Kidney epithelial cell (primary cell): ENCODE measurements at places on chromosomes 3 and 15. TPM values are rescaled to one million over a fixed set of nuclear protein-coding genes. Genes with fewer than 3 reads are reported as not detected.
A peak's percentile ranks its signal among the peaks of the same experiment; 100 is the strongest.

The EOMES gene
- 0.04 TPM in 1 of 2 replicates, not detected in the other for total RNA-seq

The GNAT1 gene
- not detected in 2 replicates for total RNA-seq

The TNK2 gene
- total RNA-seq, result 14.1 and 16.0 TPM in 2 replicates

The MEIS2 gene
- 6.7 and 13.1 TPM in 2 replicates for total RNA-seq

The SMAD6 gene
- 8.3 and 9.0 TPM in 2 replicates for total RNA-seq

The ARGFX gene
- total RNA-seq, result not detected in 2 replicates

The MORC1 gene
- total RNA-seq, result not detected in 2 replicates

The LINGO1 gene
- 1.2 and 4.8 TPM in 2 replicates for total RNA-seq

The CSK gene
- 48.0 and 51.0 TPM in 2 replicates for total RNA-seq

The ZNF80 gene
- not detected in 2 replicates for total RNA-seq

The PAQR9 gene
- total RNA-seq, result 0.08 and 0.48 TPM in 2 replicates

The HGD gene
- total RNA-seq, result 0.88 and 1.2 TPM in 2 replicates

The HLTF gene
- 21.2 and 21.6 TPM in 2 replicates for total RNA-seq

The CPNE9 gene
- 0.27 TPM in 1 of 2 replicates, not detected in the other for total RNA-seq

GRCh38 chr3:100269410-100270214, 8.8 kb downstream of the TBC1D23 start:
- DNase-seq, result peak; percentile 89

- no peak for DNase-seq
Observed at GRCh38 chr3:10550705-10551104, 45.3 kb upstream of the ATP2B2 start.

GRCh38 chr3:111915905-111916304, 56.8 kb downstream of the PHLDB2 start:
- DNase-seq, result no peak

DNA sequence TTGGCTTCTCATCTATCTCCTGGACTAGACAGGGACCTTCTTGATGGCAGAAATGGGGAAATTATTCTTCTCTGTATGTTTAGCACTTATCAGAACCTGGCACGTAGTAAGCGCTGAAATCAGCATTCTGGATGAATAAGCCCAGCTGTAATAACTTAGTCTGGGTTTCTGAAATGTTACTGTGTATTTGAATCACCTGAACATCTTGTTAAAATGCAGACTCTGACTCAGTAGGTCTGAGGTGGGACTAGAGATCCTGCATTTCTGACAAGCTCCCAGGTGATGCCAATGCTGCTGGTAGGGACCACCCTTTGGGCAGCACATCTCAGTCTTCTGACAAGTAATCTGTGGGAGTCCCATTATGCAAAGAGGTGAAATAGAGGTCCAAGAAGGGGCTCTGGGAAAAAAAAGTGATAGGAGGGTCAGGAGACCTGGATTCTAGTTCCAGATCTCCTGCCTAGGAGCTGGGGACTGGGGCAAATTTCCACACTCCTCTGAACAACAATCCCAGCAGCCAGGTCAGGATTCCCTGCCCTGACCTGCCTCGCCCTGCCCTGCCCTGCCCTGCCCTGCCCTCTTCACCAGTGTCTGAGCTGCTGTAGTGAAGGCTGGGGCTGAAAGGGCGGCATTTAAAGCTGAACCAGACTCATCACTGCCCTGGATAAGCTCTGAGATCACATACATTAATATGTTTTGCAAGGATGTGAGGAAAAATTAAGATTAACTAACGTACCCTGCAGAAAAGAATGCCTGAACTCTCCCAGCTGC, 17.2 kb upstream of the SLC6A11 start:
- no peak for DNase-seq

- DNase-seq, result peak; percentile 9
Observed at GRCh38 chr3:134682196-134682880, 31.5 kb upstream of the KY start.

GRCh38 chr15:70566989-70567388, 196.4 kb downstream of the UACA start:
- no peak for DNase-seq

DNA sequence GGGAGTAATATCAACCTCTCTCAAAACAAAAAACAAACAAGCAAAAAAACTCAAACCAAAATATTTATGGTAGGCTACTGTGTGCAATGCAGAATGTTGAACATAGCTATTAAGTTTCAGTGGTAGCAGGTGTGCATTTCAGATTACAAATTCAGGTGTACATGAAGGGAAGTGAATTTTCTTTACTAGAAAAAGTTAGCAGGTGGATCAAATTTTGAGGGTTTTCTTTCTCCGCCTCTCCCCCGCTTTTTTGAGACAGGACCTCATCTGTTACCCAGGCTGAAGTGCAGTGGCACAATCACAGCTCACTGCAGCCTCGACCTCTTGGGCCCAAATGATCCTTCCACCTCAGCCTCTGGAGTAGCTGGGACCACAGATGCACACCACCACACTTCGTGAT, 109.7 kb upstream of the GOLIM4 start:
- no peak for DNase-seq

- DNase-seq, result no peak
Observed at GRCh38 chr3:163159306-163159705, 1662.7 kb downstream of the OTOL1 start.

GRCh38 chr3:24037971-24038370, 92.9 kb downstream of the NR1D2 start:
- no peak for DNase-seq
